Activated CD4-positive, alpha-beta T cell treated with anti-CD3 and anti-CD28 coated beads, Interleukin-2, amount 10 ng/mL, durations not matched to agents 24 days and 14 days (primary cell): ENCODE measurements at places on chromosomes 1 and 21. TPM values are rescaled to one million over a fixed set of nuclear protein-coding genes. Genes with fewer than 3 reads are reported as not detected.

Gene LEMD1
- 0.47 TPM in 1 of 2 replicates, not detected in the other for total RNA-seq

- DNase-seq: no peak
Measured at GRCh38 chr21:44944596-44944995, 4.8 kb downstream of the SLX9 start.

- DNase-seq: no peak
Measured at GRCh38 chr1:93851327-93851712, 27.7 kb downstream of the DNTTIP2 start.

Gene GPR37L1
- total RNA-seq: not detected in 2 replicates

GRCh38 chr1:169491845-169492281 lies 6.1 kb upstream of the SLC19A2 start:
- DNase-seq: peak; percentile 57

DNA sequence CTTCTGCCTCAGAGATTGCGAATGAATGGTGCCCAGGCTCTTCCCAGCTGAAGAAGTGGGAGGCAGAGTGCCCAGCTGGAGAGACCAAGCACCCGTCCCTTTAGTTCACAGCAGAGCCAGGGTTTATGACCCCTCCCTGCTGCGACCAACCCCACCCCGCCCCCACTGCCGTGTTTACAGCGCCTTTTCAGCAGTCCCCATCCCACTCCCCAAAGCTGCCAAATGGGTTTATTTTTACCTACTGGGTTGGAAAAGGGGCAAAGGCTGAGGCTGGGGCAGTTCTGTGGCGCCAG lies 23.6 kb downstream of the DYRK3 start:
- DNase-seq: no peak
